ENCODE measurements at places on chromosomes 1 and 21.

DNA sequence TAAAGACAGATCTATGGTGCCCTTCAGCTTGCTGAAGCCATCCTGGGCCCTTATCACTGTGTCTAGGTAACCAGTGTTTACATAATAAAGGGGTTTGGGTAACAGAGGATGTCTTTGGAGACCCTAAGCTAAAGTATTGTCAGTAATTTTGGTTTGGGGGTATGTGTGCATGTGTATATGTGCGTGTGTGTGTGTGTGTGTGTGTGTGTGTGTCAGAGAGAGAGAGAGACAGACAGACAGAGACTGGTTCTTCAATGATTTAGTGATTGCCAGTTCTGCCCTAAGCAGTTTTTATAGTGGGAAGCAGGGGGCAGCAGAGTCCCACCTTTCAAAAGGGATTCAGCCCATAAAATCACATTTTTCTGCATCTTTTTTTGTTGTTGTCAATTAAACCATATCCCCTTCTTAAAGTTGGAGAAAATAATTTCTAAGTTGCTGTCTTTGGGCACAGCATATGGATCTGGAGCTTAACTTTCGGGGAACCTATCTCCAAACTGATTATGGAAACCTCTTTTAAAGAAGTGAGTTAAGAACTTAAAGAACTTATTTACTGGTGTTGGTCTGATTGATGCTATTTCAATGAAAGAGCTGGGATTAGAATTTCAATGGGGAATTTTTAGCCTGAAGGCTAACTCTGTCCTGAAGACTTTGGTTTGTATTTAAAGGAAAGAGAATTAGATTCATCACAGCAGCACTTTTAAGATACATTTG, 51.1 kb downstream of the ZNF326 start:
- no peak for DNase-seq

DNA sequence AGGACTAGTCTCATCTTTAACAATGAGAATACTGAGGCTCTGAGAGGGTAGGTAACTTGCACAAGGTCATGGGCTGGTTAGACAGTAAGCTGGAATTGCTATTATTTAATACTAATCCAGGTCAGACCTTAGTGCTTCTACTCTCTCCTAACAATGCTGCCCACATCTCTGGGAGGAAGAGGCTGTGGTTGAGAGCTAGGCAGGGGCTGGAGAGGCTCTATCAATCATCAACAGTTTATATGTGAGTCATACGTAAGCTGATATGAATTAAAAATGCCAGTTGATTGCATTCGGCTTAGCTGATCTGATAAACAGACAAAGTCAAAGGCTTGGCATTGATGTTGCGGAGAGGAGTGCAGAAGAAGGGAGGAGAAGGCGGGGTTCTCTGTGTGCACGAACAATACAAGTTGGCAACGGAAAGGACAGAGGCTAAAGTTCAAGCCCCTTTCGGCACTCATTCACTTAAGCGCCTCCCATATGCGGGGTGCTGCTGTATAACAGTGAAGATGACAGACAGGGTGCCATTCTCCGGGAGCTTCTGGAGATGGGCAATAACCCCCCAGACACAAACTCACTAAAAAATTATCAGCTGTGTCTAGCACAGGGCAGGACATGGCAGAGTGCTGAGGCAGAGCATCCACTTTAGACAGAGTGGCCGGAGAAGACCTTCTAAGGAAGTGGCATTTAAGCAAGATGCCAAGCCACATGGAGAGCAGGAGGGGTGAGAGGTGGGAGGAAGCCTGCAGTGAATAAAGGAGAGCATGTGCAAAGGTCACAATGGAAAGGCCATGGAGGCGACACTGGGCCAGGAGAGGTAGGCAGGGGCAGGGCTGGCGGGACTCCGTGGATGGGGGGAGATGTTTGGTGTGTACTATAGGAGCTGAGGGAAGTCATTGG, 195.2 kb downstream of the ZSCAN20 start:
- no peak for DNase-seq

- peak; percentile 31 for DNase-seq
These were observed 41.6 kb downstream of the NSL1 start for GRCh38 chr1:212749821-212750535.

DNA sequence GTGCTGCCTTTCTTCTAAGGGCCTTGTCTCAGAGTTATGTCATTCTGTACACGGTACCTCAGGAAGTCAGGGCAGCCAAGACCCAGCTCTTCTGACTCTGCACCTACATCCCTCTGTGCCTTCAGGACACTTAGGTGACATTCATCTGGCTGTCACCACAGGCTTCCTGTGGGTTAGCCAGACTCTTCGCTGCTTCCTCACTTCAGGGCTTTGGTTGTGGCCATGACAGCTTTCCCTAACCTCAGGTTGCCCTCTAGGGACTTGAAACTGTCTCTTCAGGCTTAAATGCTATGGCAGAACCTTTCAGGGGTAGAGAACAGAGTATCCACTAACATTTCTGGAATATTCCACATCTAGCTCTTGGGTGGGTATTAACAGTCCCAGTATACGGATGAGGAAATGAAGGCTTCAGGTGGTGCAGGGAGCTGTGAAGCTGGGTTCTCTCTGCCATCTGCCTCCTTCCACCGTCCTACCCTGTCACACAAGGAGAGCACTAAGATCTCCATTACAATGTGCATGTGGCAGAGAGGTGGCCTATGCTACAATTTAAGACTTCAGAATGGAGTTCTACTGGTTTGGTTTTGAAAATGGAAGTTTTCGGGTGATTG, 9.9 kb downstream of the TSSK3 start:
- DNase-seq: no peak

- DNase-seq: no peak
These were observed 54.7 kb upstream of the SSBP3 start for GRCh38 chr1:54460861-54461387.

GRCh38 chr1:67855444-67855843, 22.2 kb upstream of the GNG12 start:
- no peak for DNase-seq

GRCh38 chr1:208542309-208542708, 298.1 kb upstream of the PLXNA2 start:
- no peak for DNase-seq

GRCh38 chr1:170707959-170708655, 44.2 kb downstream of the PRRX1 start:
- DNase-seq: peak; percentile 91

- no peak for DNase-seq
These were observed 732.4 kb downstream of the MATN1 start for GRCh38 chr1:29991025-29991424.

- no peak for DNase-seq
These were observed 70.7 kb downstream of the CAPZB start for GRCh38 chr1:19414515-19415121.

DNA sequence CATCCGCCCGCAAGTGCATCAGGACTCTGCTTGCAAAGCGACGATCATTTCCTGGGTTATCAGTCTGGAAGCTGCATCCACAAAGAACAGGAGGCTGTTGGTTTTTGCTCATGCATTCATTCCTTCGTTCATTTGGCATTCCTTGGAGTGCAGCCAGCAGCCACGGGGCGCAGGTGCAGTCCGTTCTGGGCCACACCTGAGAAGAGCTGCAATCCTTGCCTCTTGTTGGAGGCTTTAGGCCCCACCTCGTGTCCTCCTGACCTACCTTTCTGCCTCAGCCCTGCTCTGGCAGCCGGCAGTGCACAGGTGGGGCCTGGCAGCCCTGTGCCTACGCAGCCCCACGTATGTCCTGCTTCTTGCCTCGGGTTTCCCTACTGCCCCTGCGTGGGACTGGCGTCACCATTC, 19.6 kb upstream of the C2CD2 start:
- no peak for DNase-seq

GRCh38 chr1:40763742-40764532, 19.6 kb upstream of the KCNQ4 start:
- no peak for DNase-seq

DNA sequence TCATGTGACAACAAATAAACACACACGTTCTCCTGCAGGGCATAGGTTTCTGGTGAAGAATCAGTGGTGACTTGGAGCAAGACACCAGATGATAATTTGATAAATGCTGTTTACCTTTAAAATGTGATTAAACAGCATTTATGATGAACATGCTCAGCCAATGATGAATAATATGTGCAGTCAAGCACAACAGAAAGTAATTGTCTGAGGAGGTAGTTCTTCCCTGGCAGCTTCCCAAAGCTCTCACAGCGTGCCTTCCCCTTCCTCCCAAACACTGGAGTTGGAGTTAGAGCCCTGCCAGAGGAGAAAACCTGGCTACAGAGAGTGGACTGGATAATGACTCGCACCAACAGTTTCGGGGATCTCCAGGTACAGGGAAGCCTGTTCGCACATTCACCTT, 463.5 kb downstream of the SMYD3 start:
- DNase-seq: no peak

GRCh38 chr1:117388328-117388727, 21.1 kb downstream of the MAN1A2 start:
- DNase-seq: no peak

GRCh38 chr1:152044386-152044785, 7.6 kb upstream of the S100A11 start:
- no peak for DNase-seq

DNA sequence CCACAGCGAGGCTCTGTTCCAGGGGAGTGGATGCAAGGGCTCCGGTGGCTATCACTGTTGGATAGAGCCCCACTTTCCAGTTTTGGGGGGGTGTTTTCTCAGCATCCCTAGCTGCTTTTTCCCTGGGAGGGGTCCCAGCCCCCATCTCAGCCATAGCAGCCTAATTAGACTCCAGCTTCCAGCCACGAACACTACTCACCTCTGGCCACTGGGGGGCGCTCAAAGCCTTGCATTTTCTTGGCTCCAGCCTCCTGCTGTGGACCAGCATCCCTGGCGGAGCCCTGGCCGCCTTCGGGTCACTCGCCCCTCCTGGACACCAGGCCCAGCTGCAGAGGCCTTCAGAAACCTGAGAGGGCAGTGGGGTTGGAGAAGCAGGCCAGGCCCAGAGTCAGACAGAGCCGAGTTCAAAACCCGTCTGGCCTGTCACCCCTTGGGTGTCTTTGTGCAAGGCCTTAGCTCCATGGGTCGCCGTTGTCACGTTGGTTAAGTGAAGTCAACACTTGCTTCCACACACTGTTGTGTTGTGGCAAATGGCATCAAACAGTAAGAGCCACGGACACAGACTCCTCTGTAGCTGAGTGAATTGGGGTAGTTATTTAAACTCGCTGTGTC, 93.5 kb upstream of the ACTL8 start:
- no peak for DNase-seq

DNA sequence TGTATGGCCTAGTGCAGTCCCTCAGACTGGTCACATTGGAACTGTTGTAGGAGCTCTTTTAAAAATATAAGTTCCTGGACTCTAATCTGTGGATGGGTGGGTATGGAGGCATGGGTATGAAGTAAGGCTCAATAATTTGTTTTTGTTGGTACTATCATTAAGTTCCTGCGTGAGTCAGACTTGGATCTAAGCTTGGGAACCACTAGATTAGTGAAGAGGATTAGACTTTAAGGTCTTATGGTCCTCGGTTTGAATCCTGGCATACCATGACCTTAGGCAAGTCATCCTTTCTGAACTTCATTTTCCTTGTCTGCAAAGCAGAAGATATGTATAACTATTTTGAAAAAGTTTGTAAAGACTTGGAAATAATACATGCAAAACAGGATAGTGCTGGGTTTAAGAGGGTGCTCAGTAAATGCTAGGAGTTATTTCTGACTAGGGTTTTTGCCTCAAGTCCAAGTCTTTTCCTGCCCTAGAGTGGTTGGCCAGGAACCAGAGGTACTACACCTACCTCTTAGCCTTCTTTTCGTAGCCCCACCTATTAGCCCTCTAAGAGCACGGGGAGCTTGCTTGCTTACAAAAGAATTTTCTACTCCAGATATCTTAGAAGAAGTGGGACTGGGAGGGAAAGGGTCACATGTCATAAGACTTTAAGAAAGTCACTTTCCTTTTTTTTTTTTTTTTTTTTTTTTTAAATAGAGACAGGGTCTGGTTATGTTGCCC, 38.6 kb upstream of the METTL18 start:
- no peak for DNase-seq

DNA sequence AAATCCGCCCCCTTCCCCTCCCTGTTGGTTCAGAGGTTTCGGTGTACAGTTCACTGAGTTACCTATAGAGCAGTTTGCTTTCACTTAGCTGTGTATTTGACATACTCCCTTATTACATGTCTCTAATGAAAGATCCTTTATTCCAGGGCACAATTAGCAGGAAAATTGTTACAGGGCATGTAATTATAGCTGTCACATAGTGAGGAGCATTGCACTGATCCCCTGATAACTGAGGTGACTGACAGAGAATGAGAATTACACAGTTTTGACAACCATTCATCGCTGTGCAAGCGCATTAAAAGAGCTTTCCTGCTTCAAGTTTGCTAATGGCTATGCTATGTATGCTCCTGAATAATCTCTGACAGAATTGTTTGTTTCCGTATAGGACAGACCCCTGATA, 26.9 kb downstream of the DAP3 start:
- no peak for DNase-seq

GRCh38 chr1:27011058-27011764, 1.4 kb downstream of the TENT5B start:
- no peak for DNase-seq

- no peak for DNase-seq
These were observed 25.5 kb downstream of the TNFRSF8 start for GRCh38 chr1:12088607-12089006.

DNA sequence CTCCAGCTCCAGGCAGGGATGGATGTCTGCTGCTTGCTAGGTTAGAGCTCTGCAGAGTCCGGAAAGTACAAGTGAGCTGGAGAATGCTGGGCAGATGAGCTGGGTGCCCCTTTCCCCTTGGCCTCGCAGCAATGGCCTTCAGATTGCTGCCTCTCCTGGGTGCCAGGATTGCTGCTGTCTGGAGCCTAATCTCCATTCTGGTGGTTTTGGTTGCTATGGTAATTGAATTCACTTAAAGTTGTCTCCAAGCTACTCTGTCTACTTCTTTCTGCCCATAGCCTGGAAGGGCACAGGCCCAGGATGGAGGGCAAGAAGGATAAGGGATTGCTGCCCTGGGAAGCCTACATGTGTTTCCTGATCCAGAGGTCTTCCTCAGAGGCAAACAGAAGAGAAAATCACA, 14.6 kb upstream of the KCND3 start:
- no peak for DNase-seq

DNA sequence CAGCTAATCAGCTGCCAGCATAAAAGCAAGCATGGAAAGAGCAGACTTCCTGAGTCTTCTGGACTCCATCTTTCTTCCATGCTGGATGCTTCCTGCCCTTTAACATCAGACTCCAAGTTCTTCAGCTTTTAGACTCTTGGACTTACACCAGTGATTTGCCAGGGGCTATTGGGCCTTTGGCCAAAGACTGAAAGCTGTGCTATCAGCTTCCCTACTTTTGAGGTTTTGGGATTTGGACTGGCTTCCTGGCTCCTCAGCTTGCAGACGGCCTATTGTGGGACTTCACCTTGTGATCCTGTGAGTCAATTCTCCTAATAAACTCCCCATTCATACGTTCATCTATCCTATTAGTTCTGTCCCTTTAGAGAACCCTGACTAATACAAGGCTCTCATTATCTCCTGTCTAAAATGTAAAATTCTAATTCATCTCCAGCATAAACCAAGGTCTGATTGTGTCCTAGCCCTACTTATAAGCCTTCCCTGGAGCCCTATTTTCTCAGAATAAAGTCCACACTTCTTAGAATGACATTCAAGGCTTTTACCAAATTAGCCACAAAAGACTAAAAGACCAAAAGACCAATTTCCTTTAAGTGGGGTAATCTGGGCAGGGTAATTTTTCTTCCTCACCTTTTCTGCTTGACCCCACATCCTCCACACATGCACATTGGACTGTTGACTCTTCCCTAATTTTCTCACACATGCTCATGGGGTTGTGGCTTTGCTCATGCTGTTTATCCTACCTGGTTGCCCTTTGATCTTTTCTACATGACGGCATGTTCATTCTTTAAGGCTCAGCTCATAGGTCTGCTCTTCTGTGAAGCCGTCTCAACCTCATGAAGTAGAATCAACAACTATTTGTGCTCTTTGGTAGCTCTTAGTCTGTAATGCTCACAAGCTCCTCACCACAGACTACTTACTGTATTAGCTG, 18.1 kb upstream of the ENAH start:
- no peak for DNase-seq

GRCh38 chr1:12658531-12659453, 14.9 kb downstream of the AADACL4 start:
- DNase-seq: no peak

Measured in kidney epithelial cell (primary cell).